ENCODE measurements at places on chromosomes 13 and 19. TPM values are rescaled to one million over a fixed set of nuclear protein-coding genes. Genes with fewer than 3 reads are reported as not detected.

DNA sequence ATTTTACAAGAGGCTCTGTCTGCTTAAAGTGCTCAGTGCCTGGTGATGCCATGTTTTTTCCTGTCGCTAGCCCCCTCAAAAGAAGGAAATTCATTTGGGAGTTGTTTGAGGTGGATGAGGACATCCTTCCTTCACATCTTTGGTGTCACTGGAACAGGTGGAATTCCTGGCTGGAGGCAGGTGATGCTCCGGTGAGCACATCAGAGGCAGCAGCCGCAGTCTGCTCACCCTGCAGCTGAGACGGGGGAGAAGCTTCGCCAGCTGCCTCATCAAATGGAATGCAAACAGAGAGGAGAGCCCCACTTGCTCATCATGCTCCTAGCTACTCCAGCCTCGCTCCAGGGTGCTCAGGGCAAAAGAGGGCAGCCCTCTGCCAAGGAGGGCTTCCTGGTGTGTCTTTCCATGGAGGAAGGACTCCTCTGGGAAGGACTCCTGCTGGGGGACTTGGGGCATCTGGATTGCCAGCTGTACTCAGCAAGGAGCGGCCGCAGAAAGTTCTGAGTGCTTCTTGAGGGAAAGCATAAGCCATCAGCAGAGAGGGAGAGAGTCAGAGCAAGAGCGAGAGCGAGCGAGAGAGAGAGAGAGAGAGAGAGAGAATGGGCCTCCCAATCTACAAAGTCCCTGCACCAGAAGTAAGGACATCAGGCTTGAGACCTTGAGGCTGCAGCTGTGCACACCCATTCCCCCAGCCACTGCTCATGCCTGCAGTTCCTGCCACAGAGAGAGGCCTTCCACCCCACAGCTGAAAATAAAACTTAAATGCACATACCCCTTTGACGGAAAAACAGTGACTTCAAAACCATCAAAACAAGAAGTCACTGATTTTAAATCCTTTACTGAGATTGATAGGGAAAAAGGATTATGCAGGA lies 74.3 kb upstream of the UBL3 start:
- no peak for DNase-seq

DNA sequence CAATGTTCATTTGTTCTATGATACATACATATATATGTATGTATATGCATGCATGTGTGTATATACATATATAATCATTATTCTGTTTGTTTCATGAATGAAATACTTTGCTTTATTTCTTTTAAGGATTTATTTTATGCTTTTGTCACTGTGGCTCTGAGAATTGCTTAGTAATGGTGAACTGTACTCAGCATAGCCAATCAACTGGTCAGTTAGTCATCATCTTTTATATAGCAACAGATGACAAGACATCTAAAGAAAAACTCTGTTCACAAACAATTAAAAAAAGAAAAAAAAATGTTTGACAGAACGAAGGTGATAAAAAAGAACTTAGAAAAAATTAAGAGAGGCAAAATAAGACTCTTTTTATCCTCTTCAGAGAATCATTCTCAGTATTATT lies 1440.3 kb downstream of the PCDH9 start:
- no peak for DNase-seq

DNA sequence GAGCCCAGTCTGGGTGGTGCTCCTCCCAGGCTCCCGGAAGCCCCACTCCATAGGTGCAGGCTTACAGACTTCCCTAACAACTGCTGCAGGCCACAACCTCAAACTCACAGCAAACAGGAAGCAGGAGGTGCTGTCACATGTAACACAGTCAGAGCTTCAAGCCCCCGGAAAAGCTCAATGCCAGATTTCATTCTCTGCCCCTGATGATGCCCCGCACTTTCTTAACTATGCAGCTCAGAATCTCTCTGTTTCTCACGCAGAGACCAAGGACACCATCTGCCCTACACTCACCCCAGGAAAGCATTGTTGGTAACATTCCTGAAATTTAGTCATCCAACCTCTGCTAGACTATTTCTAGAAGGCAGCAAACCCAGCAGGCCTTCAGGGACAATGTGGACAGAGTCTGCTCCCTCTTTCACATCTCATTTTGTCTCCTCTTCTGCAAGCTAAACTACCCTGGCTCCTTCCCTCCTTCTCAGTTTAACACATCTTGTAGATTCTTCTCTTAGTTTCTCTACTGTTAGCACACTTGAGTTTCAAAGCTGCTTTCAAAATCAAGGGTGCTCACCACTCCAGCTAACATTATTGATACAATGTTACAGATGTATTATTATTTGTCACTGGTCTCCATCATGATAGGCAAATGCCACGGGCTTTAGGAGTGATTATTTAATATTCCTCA lies 162.5 kb downstream of the KCTD12 start:
- DNase-seq, result no peak

FCER2 gene
- total RNA-seq, result 2.7 TPM
